ENCODE measurements at places on chromosomes 13 and 19.

GRCh38 chr19:41367848-41368301, 3.9 kb upstream of the B9D2 start:
- DNase-seq, result no peak

GRCh38 chr19:6730153-6730804, 7.1 kb downstream of the GPR108 start:
- DNase-seq, result peak; percentile 85

- no peak for DNase-seq
These were observed 208.3 kb upstream of the NBEA start for GRCh38 chr13:34733721-34734120.

- no peak for DNase-seq
These were observed 538.4 kb upstream of the PCDH20 start for GRCh38 chr13:61954092-61954491.

GRCh38 chr13:49567491-49567890, 17.9 kb downstream of the RCBTB1 start:
- no peak for DNase-seq

- peak; percentile 72 for DNase-seq
These were observed 8.1 kb downstream of the PAK4 start for GRCh38 chr19:39133431-39134270.

DNA sequence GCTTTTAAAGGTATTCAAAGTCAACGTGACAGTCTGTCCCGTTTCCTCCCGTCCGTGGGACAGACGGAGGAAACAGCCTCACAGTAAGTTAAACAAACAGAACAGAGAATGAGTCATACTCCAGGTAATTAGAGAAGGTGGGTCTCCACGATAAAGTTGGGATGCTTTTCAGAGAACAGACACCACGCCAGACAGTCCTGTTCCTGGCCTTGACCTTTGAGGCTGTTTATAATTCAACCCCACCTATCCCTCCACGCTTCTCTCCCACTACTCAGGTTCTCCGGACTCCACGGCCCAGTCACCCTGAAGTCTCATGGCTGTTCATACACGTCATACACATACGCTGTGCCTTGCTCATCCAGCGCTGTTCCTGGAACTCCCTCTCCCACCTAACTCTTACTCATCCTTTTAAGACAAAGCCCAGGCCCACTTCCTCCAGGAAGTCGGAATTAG, 42.5 kb downstream of the ARHGEF18 start:
- no peak for DNase-seq

DNA sequence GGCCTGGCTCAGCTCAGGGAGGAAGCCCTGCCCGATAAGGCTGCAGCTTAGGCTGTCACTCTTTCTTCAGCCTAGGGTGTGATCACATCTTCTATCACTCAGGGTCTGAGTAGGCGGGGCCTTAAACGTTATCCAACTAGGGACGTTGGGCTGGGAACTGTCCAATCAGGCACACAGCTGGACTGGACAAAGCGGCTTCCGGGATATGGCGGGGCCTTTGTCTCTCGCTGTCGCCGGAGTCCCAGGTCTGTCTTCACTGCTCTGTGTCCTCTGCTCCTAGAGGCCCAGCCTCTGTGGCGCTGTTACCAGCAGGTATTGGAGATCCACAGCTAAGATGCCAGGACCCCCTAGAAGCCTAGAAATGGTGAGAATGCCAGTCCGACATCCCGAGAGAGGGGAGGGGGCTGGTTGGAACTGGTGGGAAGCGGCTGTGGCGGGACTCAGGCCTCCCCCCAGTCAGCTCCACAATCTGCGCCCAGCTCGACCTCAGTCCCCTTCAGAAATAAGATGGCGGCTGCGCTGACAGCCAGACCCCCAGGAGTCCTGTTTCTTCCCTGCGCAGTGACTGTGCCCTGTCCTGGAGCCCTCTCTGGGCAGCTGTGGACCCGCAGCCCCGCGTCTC, at the start of gene ZNF254:
Gene ZNF254 (plus strand): TSS at position 214 of the 622 bp plus-strand sequence. CDS start 121 bp downstream, at position 335.
- DNase-seq, result peak; percentile 94

- no peak for DNase-seq
These were observed 371.1 kb downstream of the PCDH9 start for GRCh38 chr13:66859078-66859477.

DNA sequence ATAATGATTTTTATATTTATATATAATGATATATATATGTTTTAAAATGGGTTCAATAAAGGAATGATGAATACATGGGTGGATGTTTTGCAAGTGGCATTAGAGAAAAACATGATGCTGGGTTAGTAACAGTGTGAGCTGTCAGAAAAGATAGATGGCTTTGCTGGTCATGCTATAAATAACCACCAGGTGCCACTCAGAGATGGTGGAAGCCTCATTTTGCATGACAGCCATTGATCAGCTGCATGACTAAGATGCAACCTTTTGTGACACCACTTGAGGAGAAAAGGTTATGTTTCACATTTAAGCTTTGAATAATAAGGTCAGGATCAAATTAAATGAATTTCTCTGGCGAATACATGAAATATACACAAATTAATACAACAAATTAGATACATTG, 737.7 kb downstream of the PCDH9 start:
- DNase-seq, result no peak

GRCh38 chr13:34070006-34070405, 252.1 kb downstream of the RFC3 start:
- no peak for DNase-seq

DNA sequence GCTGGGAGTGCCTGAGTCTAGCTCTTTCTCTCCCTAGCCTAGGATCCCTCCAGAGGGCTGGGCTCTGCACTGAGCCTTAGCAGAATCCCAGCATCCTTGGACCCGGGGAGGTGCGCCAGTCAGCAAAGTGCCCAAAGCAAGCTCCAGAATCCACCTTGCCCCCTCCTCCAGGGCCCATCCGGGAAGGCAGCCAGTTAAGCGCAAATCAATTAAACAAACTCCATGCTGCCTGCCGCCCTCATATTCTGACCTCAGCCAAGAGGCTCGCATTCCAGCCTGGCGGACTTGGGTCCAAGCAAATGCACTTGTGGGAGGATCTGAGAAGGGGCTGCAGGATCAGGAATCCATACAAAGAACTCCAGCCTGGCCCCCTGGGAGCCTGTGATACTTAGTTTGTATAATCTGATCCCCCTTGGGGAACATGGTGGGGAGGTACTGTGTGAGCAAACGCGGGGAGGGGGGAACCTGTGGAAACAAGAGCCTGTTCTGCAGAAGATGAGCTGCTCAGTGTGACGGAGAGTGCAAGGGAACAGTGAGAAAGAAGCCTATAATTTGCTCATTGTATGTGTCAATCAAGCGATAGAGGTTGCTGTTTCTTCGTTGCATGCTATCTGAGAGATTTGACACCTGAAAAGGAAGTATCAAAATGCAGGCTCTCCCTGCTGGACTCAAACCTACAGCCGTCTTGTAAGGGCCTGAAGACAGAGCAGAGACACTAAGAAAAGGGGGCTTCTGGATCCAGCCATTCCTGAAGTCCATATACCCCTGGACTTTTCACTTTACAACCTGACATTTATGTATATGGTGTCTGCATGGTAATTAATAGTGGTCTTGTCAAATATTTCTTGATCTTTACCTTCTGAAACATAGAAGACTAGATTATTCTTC, 29.4 kb downstream of the ZNRF4 start:
- DNase-seq, result no peak

DNA sequence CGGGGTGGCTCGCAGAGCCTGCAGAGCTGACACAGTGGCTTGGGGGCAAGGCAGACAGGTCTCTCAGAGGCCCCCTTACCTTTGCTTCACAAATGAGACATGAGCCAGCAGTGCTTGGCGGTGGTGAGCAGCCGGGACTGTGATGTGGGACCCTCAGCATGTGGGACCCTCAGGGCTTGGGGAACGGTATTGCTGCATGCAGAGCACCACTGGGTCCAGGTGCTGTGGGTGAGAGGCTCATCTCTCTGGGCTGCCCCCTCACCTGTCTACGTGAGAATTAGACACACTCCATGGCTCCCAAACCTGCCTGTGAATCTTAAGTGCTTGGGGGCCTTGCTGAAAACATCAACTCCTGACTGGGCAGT, 106.6 kb downstream of the COL4A2 start:
- DNase-seq, result peak; percentile 56

DNA sequence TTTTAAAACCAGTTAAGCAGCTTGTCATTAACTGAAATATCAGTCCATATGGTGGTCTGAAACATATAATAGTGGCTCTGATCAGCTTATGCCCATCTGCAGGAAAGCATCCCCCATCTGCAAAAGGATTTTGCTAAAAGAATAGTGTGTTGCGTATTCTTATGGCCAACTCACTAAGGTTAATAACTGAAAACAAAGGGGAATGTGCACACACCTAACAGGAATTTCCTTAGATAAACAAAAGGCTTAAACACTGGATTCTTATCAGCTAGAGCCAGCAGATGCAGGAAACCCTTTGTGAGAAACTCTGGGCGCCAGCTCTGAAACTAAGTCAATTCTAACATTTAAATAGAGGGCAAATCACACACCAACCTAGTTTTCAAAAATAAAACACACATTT, 22.1 kb downstream of the VPS36 start:
- DNase-seq, result no peak

GRCh38 chr13:35179494-35179893, 237.4 kb downstream of the NBEA start:
- no peak for DNase-seq

- no peak for DNase-seq
These were observed 453.7 kb downstream of the PCDH17 start for GRCh38 chr13:58085274-58085673.

- DNase-seq, result no peak
These were observed 462.0 kb upstream of the SPRY2 start for GRCh38 chr13:80802946-80803345.

- DNase-seq, result no peak
These were observed 2.2 kb downstream of the S1PR2 start for GRCh38 chr19:10228920-10229319.

- DNase-seq, result peak; percentile 8
These were observed 117.7 kb upstream of the KLF12 start for GRCh38 chr13:74251778-74252519.

DNA sequence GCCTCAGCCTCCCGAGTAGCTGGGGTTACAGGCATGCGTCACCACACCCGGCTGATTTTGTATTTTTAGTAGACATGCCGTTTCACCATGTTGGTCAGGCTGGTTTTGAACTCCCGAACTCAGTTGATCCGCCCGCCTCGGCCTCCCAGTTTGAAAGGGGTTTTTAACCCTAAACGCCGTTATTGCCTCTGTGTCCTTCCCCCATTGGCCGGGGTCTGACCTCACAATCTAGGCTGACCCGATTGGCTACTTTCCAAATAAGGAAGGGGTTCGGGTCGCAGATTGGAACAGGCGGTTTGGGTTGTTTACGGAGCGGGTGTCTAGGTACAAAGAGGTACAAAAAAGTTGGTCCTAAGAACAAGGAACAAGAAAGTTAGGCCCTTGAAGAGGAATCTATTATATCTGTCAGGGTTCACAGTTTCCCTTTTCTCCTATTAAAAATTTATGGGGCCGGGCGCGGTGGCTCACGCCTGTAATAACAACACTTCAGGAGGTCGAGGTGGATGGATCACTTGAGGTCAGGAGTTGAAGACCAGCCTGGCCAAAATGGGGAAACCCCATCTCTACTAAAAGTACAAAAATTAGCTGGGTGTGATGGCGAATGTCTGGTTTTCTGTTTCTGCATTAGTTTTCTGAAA, 1.0 kb downstream of the ZNF253 start:
- peak; percentile 42 for DNase-seq

GRCh38 chr19:47663435-47663910, 49.7 kb upstream of the EHD2 start:
- no peak for DNase-seq
